Ascending aorta (tissue), 2 donors: ENCODE measurements at places on chromosomes 13 and 19.
A peak's percentile ranks its signal among the peaks of the same experiment; 100 is the strongest.

GRCh38 chr19:58067240-58067912, 8.3 kb downstream of the ZNF135 start:
- no peak for DNase-seq

- DNase-seq: no peak
Observed at GRCh38 chr13:80121038-80121437, 219.9 kb downstream of the SPRY2 start.

DNA sequence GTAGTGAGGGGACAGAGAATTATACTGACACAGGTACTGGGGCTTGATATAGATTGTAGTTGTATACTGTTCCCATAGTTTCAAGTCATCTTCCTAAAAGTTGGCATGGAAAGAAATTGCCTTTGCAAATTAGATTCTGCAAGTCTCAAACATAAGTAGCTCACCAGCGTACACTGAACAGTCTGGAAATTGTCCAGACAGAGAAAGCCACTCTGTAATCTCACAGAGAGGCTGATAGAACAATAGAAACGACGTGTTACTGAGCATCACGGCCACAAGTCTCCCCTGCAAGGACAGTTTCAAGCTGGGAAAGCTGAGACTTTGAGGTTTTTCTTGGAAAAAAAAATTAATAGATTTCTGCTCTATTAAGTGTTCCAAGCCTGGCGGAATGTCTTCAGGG, 228.6 kb downstream of the DNAJC15 start:
- DNase-seq: no peak

GRCh38 chr13:67803118-67803517, 573.0 kb upstream of the PCDH9 start:
- DNase-seq: no peak

DNA sequence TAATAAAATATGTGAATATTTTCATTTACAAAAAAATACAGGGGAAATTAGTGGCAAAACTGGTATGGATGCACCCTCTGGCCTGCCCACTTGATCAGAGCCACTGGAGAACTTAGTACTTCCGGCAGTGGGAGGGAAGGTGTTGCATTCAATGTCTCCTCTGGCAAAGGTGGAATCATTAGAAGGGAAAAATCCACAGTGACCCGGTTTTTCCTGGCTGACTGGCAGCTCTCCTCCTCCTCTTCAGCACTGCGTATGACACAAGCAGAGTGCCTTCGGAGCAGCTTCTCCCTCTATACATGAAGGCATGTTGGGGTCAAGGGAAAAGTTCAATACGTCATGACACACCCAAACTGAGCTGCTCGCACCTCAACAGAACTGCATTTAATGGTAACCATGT, 102.0 kb upstream of the SLC15A1 start:
- no peak for DNase-seq

GRCh38 chr13:52842441-52842840, 6.0 kb downstream of the PCDH8 start:
- DNase-seq: no peak

- no peak for DNase-seq
Observed at GRCh38 chr19:2552859-2553258, 76.9 kb downstream of the GADD45B start.

DNA sequence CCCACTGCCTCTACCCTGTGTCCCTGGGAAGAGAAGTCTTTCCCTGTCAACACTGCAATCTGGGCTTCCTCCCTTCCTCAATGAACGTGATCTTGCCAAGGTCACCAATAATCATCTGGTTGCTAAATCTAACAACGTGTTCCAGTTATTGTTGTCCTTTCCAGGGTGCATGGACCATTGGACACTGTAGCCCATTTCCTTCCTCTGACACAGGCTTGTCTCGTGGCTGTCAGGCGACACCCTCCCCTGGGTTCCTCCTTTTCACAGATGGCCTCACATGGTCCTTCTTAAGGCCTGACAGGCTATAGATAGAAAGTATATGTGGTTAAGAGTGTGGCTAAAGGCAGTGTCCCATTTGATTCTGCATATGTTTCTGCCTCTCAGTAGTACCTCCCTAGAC, 67.7 kb upstream of the STARD13 start:
- peak; percentile 65 for DNase-seq

DNA sequence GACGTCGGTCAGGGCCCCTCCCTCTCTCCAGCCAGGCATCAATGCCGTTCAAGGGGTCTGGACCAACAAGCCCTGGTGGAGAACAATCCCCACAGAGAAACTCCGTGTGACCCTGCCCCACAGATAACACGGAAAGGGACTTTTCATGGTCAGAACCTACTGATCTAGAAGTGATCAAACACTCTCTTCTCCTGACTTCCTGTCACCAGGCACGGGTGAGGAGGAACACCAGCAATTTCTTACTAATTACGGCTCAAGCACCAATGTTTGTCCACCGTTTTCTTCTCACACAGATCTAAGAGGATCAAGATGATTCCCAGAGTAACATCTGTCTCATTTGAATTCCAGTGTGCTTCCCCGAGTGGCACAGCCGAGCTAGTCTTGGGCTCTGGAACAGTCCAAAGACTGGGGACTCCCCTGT, 11.8 kb downstream of the RASA3 start:
- no peak for DNase-seq

GRCh38 chr13:50543782-50544181, 299.7 kb downstream of the DLEU7 start:
- DNase-seq: no peak

GRCh38 chr19:45340232-45340898, at the start of gene KLC3:
KLC3 (plus strand) TSS chr19:45340750; CDS start chr19:45345542, 4,792 bp downstream.
- DNase-seq: no peak

GRCh38 chr19:50513746-50514345, at the start of gene ASPDH:
ASPDH (minus strand) TSS chr19:50513913; CDS start chr19:50513823, 90 bp downstream.
- DNase-seq: no peak

- DNase-seq: no peak
Observed at GRCh38 chr13:47481536-47481935, 519.5 kb downstream of the SUCLA2 start.

- no peak for DNase-seq
Observed at GRCh38 chr13:47841151-47841550, 159.9 kb downstream of the SUCLA2 start.
